ENCODE measurements at places on chromosomes 6 and 20.

- DNase-seq: no peak
These were observed 339.0 kb upstream of the CITED2 start for GRCh38 chr6:139713424-139713823.

DNA sequence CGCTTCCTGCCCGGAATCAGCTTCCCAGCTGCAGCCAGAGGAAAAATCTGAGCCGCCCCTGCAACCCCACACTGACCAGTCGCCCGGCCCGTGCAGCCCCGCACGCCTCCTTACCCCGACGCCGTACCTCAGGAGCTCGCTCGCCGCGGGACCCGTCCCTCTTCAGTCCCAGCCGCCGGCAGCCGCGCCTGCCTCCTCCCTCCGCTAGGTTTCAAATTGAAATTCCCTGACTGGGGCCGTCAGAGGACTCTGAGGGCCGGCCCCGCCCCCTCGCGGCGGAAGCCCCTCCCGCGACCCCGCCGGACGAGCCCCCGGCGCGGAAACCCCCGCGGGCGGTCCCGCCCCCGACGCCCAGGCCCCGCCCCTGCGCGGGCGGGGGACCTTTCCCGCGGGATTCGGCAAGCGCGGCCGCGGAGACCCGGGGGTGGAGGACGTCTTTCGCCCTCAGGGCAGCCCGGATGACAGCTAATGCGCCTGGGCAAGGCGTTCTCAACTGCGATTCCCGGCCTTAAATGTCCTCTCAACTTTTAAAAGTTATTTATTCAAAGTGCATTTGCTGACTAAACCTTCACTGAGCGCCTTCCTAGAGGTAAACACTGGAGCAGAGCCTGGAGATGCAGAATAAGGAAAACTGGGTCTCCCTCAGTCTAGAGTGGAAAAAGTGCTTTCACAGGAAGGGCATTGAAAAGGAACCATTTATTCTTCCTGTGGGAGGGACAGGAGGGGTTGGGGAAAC lies at the start of gene EPB41L2:
Gene EPB41L2, minus strand, starts transcription at position 218 of the 736 bp plus-strand sequence. CDS start 106,760 bp downstream, outside the sequence.
- DNase-seq: peak; percentile 90

GRCh38 chr6:108353853-108354252 lies 59.0 kb downstream of the AFG1L start:
- DNase-seq: no peak

DNA sequence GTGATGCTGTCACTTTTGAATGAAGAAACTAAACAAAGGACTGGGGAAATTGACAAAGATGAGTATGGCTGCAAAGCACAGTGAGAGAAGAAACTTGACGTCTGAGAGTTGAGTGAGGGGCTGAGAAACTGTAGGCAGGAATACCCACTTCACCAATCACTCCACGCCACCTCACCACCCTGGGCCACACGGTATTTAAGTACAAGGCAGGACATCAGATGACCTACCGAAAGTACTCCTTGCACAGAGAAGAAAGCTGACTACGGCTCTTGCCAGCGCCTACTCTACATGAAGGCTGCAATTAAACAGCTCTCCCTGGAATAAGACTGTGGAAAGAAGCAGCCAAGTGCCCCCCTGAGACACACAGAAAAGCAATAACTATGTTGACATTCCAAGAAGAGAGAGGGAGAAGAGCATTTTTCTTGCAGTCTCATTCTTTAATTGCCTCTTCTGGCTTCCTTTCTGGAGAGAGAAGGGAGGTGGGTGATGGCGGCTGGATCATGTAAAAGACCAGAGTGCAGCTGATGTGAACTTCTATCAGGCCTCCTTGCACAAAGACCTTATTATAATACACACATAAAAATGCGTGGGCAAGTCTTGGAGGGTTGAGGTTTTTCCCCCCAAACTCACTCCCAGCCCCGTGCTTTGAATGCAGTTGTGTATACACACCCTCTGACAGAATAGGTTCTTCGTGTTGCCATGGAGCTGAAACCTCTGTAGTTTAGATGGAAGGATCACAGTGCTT lies 44.6 kb downstream of the HIVEP2 start:
- no peak for DNase-seq

GRCh38 chr6:5028921-5029320 lies 25.1 kb upstream of the RPP40 start:
- no peak for DNase-seq

DNA sequence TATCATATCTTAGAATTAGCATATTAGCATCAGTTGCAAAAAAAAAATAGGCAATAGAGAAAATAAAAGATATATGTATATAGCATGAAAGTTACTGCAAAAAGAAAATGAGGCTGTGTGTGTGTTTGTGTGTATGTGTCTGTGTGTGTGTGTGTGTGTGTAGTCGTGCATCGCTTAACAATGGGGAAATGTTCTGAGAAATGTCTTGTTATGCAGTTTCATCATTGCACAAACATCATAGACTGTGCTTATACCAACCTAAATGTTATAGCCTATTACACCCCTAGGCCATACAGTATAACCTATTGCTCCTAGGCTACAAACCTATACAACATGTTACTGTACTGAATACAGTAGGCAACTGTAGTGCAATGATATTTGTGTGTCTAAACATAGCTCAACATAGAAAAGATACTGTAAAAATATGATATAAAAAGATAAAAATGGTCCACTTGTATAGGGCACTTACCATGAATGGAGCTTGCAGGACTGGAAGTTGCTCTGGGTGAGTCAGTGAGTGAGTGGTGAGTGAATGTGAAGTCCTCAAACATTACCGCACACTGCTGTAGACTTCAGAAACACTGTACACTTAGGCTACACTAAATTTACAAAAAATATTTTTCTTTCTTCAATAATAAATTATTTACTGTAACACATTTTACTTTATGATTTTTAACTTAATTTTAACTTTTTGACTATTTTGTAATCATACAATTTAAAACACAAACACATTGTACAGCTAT lies 805.1 kb downstream of the KIF16B start:
- no peak for DNase-seq

DNA sequence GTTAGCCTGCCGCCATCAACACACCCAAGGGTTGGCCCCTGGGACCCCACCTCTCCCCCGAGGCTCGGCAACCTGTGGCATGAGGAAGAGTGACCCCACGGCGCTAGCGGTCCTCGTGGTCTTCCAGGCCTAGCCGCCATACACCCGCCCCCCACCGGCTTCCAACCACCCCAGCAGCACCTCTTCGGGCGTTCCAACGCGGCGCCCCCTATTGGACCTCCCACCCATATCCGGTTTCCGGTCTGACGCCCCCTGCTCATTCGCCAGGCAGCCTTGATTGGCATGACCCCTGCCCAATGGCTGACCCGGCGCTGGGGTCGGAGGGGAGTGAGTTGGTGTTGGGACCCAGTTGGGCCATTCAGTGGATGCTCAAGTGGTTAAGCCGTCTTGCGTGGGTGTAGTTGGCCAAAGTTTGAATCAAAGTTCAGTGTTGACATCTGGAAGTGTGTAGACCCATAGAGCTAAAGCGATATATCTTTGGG lies at the start of gene GNAS-AS1:
Gene GNAS-AS1, minus strand, starts transcription at position 210 of the 482 bp plus-strand sequence.
- peak; percentile 97 for DNase-seq

- no peak for DNase-seq
These were observed 52.3 kb upstream of the PRDM1 start for GRCh38 chr6:106033806-106034205.

GRCh38 chr6:98463038-98464000 lies 371.1 kb upstream of the POU3F2 start:
- no peak for DNase-seq

- DNase-seq: no peak
These were observed 13.2 kb downstream of the CRYBG1 start for GRCh38 chr6:106373502-106374239.

DNA sequence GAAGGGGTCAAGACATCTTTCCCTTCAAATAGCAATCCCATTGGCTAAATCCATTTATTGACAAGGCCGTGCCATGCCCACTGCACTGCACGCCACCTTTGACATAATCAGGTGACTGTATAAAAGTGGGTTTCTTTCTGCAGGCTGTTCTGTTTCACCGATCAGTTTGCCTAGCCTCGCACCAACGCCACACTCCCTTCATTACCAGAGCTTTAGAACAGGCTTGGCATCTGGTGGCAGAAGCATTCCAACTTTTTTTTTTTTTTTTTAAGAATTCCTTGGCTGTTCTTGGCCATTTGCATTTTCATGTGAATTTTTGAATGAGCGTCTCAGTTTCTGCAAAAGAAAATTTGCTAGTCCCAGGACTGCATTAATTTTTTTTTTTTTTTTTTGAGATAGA lies 78.1 kb downstream of the PPP1R3G start:
- DNase-seq: no peak

DNA sequence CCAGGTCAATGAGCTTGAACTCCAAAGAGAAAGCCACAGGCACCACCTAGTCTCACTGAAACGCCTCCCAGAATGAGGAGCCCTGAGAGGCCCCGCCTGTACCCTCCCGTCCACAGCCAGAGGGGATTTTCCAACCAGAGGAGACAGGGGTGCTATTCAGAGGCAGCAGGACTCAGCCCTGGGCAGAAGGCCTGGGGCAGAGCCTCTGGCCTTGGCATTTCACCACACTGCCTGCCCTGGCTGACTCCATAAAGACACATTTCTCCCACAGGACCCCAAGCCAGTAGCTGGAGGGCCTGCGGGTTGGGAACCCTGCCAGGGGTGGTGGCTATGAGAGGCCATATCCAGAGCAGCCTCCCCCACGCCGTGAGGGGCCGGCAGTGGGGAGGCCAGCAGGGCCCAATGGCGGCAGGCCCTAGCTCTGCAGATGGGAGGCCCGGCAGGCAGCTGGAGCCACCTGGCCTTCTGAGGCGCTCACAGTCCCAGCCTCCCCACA lies 159.3 kb downstream of the PREX1 start:
- peak; percentile 55 for DNase-seq

All from glutamatergic neuron (in vitro differentiated cells).